ENCODE measurements at places on chromosomes 4 and X.
A peak's percentile ranks its signal among the peaks of the same experiment; 100 is the strongest.

DNA sequence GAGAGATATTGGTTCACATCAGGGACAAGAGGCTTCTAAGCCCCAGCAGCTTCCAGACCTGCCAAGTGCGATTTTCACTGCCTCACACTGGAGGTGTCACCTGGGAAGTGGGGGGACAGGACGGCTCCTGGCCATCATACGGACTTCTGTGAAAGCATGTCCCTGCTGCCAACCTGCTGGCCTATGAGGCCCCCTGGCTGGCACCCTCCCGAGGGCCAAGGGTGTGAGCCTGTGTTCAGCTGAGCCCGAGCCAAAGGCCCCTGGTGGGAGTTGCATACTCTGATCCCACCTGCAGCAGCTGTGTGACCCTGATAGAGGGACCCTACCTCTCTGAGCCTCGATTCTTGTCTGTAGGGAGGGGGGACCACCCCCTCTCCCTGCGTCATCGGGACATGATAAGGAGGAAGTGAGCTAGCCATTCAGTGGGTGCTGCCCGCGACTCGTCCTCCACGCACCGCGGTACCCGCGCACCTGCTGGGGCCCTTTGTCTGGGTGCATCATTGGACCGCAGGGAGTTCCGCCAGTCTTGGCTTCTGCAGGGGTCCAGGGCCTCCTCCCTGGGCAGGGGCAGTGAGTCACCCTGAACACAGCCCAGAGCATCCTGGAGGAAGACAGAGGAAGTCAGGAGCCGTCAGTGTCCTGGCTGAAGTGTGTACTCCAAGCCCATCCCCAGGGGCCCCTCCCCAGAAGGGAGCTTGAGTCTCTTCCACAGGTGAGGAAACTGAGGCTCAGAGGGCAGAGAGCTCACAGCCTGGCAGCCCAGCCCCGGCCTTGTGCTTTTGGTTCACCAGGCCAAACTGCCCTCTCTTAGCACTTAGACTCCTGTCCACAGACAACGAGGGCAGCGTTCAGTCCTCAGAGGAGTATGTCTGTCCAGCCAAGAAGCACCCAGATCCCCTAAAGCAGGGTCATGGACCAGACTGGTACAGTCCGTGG lies 24.1 kb downstream of the C4orf50 start:
- DNase-seq, result no peak

GRCh38 chr4:123415977-123416376 lies 19.4 kb downstream of the SPRY1 start:
- DNase-seq, result no peak

- DNase-seq, result no peak
Observed at GRCh38 chr4:55765070-55765469, 54.5 kb upstream of the EXOC1L start.

DNA sequence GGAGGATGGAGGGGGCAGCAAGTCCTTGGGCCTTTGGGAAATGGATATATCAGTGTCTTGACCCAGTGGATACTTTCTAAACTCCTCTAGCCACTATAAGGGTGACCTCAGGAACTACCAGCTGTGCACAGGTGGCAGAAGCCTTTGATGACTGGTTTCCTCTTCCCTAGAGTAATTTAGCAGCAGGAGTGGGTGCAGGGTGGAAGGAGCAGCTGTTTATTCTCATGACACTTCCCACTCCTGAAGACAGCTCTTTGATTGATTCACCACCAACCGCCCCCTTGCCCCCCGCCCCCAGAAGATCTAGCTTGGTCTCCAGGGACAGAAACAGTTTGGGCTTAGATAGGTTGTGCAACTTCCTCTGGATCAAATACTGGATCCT lies 63.0 kb downstream of the GPC3 start:
- DNase-seq, result no peak

DNA sequence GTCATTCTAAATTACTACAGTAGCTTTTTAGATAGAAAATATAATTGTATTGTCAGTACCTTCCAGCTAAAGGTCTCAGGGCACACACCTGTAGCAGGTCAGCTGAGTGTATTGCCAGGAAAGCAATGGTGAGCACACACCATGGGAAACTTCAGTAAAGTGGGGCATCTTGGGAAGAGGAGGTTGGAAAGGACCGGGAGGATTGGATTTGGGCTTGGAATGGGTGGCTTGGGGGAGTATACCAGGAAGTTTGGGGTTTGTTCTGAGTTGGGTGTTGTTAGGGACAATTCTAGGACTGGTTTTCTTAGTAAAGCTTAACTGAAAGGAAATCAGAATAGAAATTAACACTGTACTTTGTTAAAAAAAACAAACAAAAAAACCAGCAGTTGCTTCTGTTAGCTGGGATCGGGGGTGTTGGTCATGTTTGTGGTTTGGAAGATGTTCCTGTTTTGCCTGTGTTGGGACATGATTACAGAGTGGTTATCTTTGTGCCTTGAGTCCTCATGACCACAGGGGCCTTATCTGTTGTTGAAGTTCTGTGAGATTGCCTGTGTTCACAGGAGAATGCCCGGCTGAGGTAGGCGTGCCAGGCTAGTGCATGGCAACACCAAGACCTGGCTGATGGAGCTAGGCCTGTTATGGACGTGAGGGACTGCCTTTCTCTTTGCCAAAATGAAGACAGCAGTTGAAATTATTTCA lies 35.1 kb downstream of the PRIMPOL start:
- no peak for DNase-seq

DNA sequence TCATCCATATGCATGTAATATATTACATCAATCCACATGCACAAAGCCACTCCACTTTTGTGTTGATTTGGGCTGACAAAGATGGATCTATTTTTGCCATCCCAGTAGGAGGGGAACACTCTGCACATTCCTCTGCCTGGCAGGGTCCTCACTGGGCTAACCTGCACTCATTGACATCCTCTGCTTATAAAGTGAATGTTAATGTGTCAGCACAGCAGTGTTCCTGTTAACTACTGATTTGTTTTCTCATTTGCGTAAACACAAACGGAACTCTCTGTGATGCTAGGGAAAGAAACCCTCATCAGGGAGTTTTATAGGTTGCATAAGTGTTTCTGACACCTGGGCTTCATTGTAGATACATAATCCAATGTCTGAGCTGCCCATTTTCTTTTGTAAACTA lies 826.0 kb downstream of the RAB28 start:
- no peak for DNase-seq

- DNase-seq, result no peak
Observed at GRCh38 chr4:119136546-119136945, 914 bp downstream of the MYOZ2 start.

DNA sequence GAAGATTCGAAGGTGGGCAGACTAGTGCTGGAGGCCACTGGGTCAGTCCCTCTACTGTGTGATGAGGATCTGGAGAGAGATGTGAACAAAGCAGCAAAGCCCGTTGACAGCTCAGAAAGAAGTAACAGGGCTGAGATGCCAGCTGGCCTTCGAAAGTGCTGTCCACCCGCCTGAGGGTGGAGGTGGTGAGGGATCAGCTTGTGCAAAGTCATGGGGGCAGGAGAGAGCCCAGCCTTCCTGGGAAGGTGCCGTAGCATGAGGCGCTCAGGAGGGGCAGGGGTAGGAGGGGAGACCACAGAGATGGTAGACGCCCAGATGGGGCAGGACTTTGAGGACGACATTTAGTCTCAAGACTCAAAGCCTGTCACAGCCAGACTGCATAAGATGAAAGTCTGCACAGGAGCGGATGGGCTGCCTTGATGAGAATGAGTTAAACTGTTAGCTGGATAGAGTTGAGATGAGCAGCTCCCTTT lies 19.7 kb downstream of the TBC1D14 start:
- no peak for DNase-seq

GRCh38 chr4:183503497-183504063 lies 1.3 kb upstream of the ING2 start:
- no peak for DNase-seq

- DNase-seq, result no peak
Observed at GRCh38 chrX:10597871-10598270, 22.5 kb downstream of the MID1 start.

- DNase-seq, result no peak
Observed at GRCh38 chrX:40094900-40095582, 2.7 kb downstream of the BCOR start.

GRCh38 chr4:59979061-59979460 lies 1221.1 kb upstream of the ADGRL3 start:
- no peak for DNase-seq

GRCh38 chr4:3284734-3285557 lies 7.9 kb upstream of the RGS12 start:
- DNase-seq, result no peak

GRCh38 chr4:181105487-181105886 lies 1137.7 kb upstream of the TENM3 start:
- DNase-seq, result no peak

DNA sequence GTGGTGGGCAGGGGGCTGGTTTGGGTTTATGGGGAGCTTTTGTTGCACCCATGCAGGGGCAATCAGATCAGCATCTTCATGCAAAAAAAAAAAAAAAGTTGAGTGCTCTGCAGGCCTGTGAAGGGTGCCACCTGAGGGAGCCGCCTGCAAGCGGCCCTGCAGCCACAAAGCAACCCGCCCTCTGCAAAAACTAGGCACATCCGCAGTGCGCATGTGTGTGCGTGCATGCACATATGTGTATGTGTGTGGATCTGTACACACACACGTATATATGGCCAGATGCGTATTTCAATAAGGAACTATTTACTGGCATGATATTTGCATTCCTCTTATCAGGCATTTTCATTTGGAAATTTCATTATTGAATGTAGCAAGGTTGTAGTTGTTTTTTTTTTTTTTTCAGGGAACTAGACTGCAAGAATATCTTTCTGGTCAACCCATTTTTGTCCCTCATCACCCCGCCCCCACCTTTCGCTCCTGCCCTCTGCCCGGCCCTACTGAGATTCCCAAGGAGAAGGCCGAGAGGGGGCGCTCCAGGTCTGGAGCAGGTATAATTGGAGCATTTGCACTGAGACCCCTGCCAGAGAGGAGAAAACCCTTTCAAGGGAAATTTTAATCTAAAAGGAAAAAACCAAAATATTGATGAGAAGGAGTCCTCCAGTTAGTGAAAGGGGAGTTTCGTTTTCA lies 18.1 kb downstream of the CCNQ start:
- peak; percentile 39 for DNase-seq

DNA sequence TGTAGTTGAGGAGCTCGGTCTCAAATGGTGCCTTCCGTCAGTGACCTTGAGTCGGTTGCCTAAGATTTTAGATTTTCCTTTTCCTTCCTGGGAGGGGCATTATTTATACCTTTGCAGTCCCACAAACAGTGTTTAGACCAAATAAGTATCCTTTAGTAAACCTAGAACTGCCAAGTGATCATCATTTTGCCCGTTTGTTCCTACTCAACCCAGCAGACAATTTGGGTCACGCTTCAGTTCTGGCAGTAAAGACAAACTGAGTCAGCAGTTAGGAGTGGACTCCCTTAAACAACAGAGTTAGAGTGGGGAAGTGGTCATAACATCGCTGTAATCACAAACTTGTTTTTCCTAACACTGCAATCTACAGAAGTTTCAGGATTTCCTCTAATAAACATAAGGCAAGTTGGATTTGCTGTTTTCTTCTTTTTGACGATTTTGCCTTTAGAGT lies 777 bp upstream of the WDFY3 start:
- no peak for DNase-seq

DNA sequence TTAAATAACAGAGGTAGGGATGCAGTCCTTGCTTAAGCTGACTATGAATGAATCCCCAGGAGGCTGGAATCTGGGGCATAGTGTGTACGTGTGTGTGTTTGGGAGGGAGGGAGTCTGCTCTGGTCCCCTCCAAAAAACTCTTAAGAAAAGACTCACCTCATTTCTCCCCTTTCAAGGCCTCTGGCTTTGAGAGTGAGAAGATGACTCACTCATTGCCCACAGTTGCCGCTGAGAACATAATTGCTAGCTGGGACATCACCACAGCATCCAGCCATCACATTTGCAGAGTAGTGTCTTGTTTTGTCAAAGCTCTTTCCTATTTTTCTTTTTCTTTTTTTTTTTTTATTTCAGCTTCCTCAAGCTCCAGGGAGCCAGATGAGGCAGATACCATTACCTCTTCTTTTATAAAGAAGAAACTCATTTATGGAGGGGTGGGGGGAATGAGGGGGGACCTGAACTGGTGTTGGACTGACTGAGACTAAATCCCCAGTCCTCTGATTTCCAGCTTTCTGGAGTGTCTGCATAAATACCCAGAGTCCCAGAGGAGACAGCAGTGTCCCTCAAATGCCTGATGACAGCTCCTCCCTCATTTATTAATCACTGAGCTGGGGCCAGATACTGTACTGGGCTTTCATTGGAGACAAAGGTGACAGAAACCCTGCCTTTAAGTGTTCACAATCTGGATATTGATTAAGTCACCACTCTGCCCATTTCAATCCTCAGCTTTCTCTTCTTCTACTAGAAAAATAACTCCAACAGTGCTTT lies 61.9 kb upstream of the LAS1L start:
- DNase-seq, result no peak

DNA sequence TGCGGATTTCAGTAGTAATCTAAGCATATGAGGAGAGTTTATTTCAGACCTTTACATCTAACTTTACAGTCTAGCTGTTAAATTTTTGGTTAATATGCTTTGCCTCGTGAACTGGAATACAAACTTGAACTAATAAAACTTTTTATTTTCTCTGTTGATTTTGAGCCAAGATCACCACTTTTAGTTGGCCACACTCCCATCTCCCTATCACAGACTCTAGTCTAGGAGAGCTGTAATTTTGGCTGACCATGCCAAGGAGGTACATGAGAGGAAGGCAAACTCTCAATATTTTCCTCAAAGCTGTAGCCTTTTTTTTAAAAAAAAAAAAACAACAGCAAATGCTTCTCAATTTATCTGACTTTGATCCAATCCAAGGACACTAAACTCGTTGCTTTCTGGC lies 597.5 kb upstream of the PCDH7 start:
- DNase-seq, result no peak

All from nephron progenitor cell (in vitro differentiated cells).